Hepatocyte (in vitro differentiated cells): ENCODE measurements at places on chromosomes 5 and 9. TPM values are rescaled to one million over a fixed set of nuclear protein-coding genes. Genes with fewer than 3 reads are reported as not detected.

MLLT3 gene
- total RNA-seq, result 38.3 and 39.2 TPM in 2 replicates

ANGPTL2 gene
- total RNA-seq, result 17.6 and 18.0 TPM in 2 replicates

GABRA6 gene
- not detected in 2 replicates for total RNA-seq

MRPL41 gene
- 34.7 and 36.6 TPM in 2 replicates for total RNA-seq

OBP2B gene
- not detected in 2 replicates for total RNA-seq

DNAJC18 gene
- 10.6 and 11.5 TPM in 2 replicates for total RNA-seq

GDNF gene
- total RNA-seq, result 0.20 and 1.1 TPM in 2 replicates

PDGFRB gene
- total RNA-seq, result 36.8 and 55.1 TPM in 2 replicates

PKD2L2 gene
- total RNA-seq, result not detected in 2 replicates

PHYHD1 gene
- 12.6 and 20.3 TPM in 2 replicates for total RNA-seq

FOXD4L5 gene
- 0.04 TPM in 1 of 2 replicates, not detected in the other for total RNA-seq

TMC1 gene
- 0.20 TPM in 1 of 2 replicates, not detected in the other for total RNA-seq

IL9 gene
- total RNA-seq, result not detected in 2 replicates

GRIA1 gene
- total RNA-seq, result 0.50 and 0.64 TPM in 2 replicates

CCDC183 gene
- 10.5 and 17.7 TPM in 2 replicates for total RNA-seq

IL13 gene
- not detected in 2 replicates for total RNA-seq

CDK7 gene
- 36.4 and 50.9 TPM in 2 replicates for total RNA-seq

GHR gene
- total RNA-seq, result 22.5 and 24.3 TPM in 2 replicates

CDKN2B-AS1 gene
- total RNA-seq, result 0.27 and 1.1 TPM in 2 replicates

RHOBTB3 gene
- total RNA-seq, result 126 and 162 TPM in 2 replicates

SLC9A3 gene
- total RNA-seq, result 6.7 and 7.4 TPM in 2 replicates

ACTBL2 gene
- 0.16 and 0.83 TPM in 2 replicates for total RNA-seq

EQTN gene
- total RNA-seq, result 1.1 TPM in 1 of 2 replicates, not detected in the other

IL5 gene
- not detected in 2 replicates for total RNA-seq

CNTLN gene
- 7.3 and 9.2 TPM in 2 replicates for total RNA-seq

ADAMTS19 gene
- total RNA-seq, result 5.0 and 10.5 TPM in 2 replicates

SLC25A2 gene
- total RNA-seq, result 0.50 and 1.7 TPM in 2 replicates

HEMGN gene
- total RNA-seq, result not detected in 2 replicates

DNAI1 gene
- 0.57 TPM in 1 of 2 replicates, not detected in the other for total RNA-seq

CFAP90 gene
- total RNA-seq, result 0.08 and 0.30 TPM in 2 replicates

CCDC171 gene
- total RNA-seq, result 2.9 and 3.3 TPM in 2 replicates

RUSC2 gene
- total RNA-seq, result 12.6 and 17.7 TPM in 2 replicates

CSF2 gene
- total RNA-seq, result 1.0 TPM in 1 of 2 replicates, not detected in the other

SOHLH1 gene
- not detected in 2 replicates for total RNA-seq

GRM6 gene
- not detected in 2 replicates for total RNA-seq

SEPTIN8 gene
- total RNA-seq, result 41.9 and 46.9 TPM in 2 replicates

INSL6 gene
- total RNA-seq, result not detected in 2 replicates

IFNK gene
- not detected in 2 replicates for total RNA-seq

FOXD4L4 gene
- 0.12 TPM in 1 of 2 replicates, not detected in the other for total RNA-seq

PRRX2 gene
- total RNA-seq, result 5.7 and 9.7 TPM in 2 replicates

PCDHB3 gene
- total RNA-seq, result 3.8 and 4.1 TPM in 2 replicates

KIF4B gene
- 0.10 TPM in 1 of 2 replicates, not detected in the other for total RNA-seq

IRX4 gene
- not detected in 2 replicates for total RNA-seq

LCN12 gene
- 1.6 and 4.1 TPM in 2 replicates for total RNA-seq

DBH gene
- not detected in 2 replicates for total RNA-seq

FAM153A gene
- total RNA-seq, result 0.27 and 1.6 TPM in 2 replicates

MIGA2 gene
- total RNA-seq, result 16.8 and 29.5 TPM in 2 replicates

CPEB4 gene
- 49.2 and 49.7 TPM in 2 replicates for total RNA-seq

CRHBP gene
- 0.80 and 5.0 TPM in 2 replicates for total RNA-seq

ENC1 gene
- total RNA-seq, result 150 and 151 TPM in 2 replicates

CDH9 gene
- 0.53 and 2.2 TPM in 2 replicates for total RNA-seq

CDH12 gene
- total RNA-seq, result 44.5 and 45.5 TPM in 2 replicates

REEP2 gene
- 0.67 and 3.2 TPM in 2 replicates for total RNA-seq

MTRR gene
- 28.0 and 29.9 TPM in 2 replicates for total RNA-seq
